Stimulated activated naive CD4-positive, alpha-beta T cell treated with Interleukin-2 at 50 U/mL for 16 hours (primary cell): ENCODE measurements at places on chromosomes 3 and 15.

- peak; percentile 13 for DNase-seq
Measured at GRCh38 chr15:90219421-90220141, 14.2 kb downstream of the CIB1 start.

DNA sequence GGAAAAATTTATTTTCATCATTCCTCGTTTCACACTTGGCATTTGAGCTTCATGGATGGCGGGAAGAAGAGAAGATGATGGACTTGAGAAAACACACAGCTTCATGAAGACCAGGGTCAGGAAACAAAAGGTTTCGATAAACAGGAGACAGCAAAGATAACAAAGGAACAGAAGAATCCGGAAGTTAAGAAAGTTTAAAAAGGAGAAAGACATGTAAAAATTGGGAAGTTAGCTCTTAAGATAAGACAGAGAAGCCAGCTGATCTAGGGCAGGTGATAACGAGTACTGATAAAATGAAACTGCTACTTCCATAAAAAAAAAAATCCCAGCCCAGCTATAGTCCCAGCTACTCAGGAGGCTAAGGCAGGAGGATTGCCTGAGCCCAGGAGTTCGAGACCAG, 23.9 kb downstream of the IL5RA start:
- DNase-seq = no peak

DNA sequence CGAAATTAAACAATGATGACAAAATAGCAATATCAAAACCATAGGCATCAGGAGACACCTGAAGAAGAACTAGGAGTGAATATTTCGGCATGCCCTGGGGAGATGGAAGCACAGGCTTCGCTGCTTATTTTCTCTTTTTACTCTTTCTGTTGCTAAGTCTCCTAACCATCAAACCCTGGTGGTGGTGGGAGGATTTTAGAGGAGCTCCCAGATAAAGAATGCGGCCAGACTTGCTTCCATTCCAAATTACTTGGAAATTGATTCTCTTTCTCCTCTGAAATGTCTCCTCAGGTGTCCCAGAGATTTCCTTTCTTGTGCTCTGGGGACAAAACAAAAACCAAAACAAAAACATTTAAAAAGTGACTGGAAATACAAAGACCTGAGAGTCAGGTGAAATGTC, 243.0 kb downstream of the KBTBD8 start:
- no peak for DNase-seq

GRCh38 chr3:6601374-6601773, 259.5 kb upstream of the GRM7 start:
- no peak for DNase-seq
